ENCODE measurements at places on chromosomes 6 and 20. TPM values are rescaled to one million over a fixed set of nuclear protein-coding genes. Genes with fewer than 3 reads are reported as not detected.

The TCP11 gene
- not detected for total RNA-seq

The TCF21 gene
- total RNA-seq = not detected

The PRRT1 gene
- total RNA-seq = 0.32 TPM

The JPH2 gene
- total RNA-seq = not detected

The PAK5 gene
- not detected for total RNA-seq

The TTK gene
- 23.6 TPM for total RNA-seq

The SLC22A7 gene
- not detected for total RNA-seq

The HLA-DMB gene
- 19.2 TPM for total RNA-seq

The COL19A1 gene
- not detected for total RNA-seq

The FHL5 gene
- not detected for total RNA-seq

The MCCD1 gene
- total RNA-seq = not detected

The RIOK1 gene
- total RNA-seq = 46.3 TPM

The RFX6 gene
- not detected for total RNA-seq

The HFE gene
- 4.2 TPM for total RNA-seq

The SMPD2 gene
- 22.8 TPM for total RNA-seq

The SLCO4A1 gene
- total RNA-seq = 41.0 TPM

The MYT1 gene
- not detected for total RNA-seq

The MUC21 gene
- total RNA-seq = not detected

The GRM1 gene
- not detected for total RNA-seq

The OR2H1 gene
- total RNA-seq = not detected

The CNBD2 gene
- 2.2 TPM for total RNA-seq

The SPATS1 gene
- total RNA-seq = not detected

The TP53TG5 gene
- not detected for total RNA-seq

The TMEM217 gene
- total RNA-seq = 8.0 TPM

The WDR46 gene
- 70.7 TPM for total RNA-seq

The TSHZ2 gene
- 28.4 TPM for total RNA-seq

The RBM24 gene
- not detected for total RNA-seq

The LHFPL5 gene
- not detected for total RNA-seq

The BMP2 gene
- total RNA-seq = not detected

The SERPINB6 gene
- total RNA-seq = 17.5 TPM

The ADGRF4 gene
- total RNA-seq = not detected

The BPIFB1 gene
- total RNA-seq = not detected

The LINC00237 gene
- not detected for total RNA-seq

The NCOA7 gene
- total RNA-seq = 47.4 TPM

The RAET1E gene
- not detected for total RNA-seq

The BLOC1S5 gene
- total RNA-seq = 16.6 TPM

The KIAA1755 gene
- not detected for total RNA-seq

The SAMD5 gene
- not detected for total RNA-seq

The BCL2L1 gene
- total RNA-seq = 141 TPM

The EPHA7 gene
- not detected for total RNA-seq

The INSM1 gene
- total RNA-seq = 0.47 TPM

The SLC35D3 gene
- total RNA-seq = not detected

The ATP9A gene
- total RNA-seq = 2.8 TPM

The SRMS gene
- total RNA-seq = not detected

The DYNLRB1 gene
- total RNA-seq = 97.8 TPM

The SIRPB1 gene
- 4.5 TPM for total RNA-seq

The DEF6 gene
- 220 TPM for total RNA-seq

The PLEKHG1 gene
- total RNA-seq = 1.2 TPM

The FOXO3 gene
- 9.0 TPM for total RNA-seq

The HECA gene
- total RNA-seq = 51.9 TPM

The TMC2 gene
- total RNA-seq = not detected

The KCNQ5 gene
- total RNA-seq = 4.1 TPM

The TTBK1 gene
- total RNA-seq = 1.3 TPM

The CDYL gene
- total RNA-seq = 23.2 TPM

The MOG gene
- not detected for total RNA-seq

The HLA-DQB2 gene
- 7.1 TPM for total RNA-seq
